ENCODE measurements at places on chromosomes 6 and 20.

DNA sequence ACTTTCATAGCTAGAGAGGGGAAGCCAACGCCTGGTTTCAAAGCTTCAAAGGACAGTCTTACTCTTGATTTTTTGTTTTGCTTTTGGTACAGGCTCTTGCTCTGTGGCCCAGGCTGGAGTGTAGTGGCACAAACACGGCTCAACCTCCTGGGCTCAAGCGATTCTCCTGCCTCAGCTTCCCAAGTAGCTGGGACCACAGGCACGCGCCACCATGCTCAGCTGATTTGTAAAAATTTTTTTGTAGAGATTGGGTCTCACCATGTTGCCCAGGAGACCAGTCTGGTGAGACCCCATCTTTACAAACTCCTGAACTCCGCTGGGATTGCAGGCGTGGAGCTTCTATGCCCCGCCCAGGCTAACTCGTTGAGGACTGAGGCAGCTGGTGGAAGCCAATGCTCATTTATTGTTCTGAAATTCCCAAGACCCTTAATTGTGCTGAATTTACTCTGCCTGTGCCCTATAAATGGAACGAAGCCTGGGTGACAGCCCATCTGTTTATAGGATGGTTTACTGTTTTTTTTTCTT is 18.0 kb downstream of the SRSF3 start:
- H3K4me1 ChIP-seq: peaks cover 10% of the 10 kb centered on the region
- H3K4me3 ChIP-seq: no peak overlapping the region
- no peak overlapping the region for H3K27ac ChIP-seq
- no peak for DNase-seq

GRCh38 chr20:41177636-41178035 is 40.3 kb downstream of the PLCG1 start:
- H3K27me3 ChIP-seq: no peaks in the 10 kb centered on the region
- H3K4me1 ChIP-seq: peaks cover 13% of the 10 kb centered on the region
- no peak overlapping the region for H3K27ac ChIP-seq
- no peak for DNase-seq

DNA sequence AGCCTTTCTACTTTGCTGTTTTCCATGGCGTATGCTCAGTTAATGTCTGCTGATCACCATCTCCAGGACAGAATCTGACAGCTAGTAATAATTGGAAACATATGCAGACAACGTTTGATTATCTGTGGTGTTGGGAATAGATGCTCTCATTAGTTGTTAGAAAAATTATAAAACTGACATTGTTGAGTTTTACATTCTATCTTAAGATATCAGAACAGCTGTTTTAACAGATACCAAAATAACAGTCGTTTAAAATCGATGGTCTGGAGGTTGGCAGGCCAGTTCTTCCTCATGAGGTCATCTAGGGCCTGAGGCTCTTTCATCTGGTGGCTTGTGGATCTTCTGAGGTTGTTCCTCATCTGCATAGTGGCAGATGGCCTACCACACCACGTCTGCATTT is 137.6 kb downstream of the AIG1 start:
- no peaks in the 10 kb centered on the region for H3K4me1 ChIP-seq
- H3K27ac ChIP-seq: no peak overlapping the region
- H3K4me3 ChIP-seq: no peak overlapping the region
- DNase-seq: no peak
- H3K27me3 ChIP-seq: no peaks in the 10 kb centered on the region
- no peaks in the 10 kb centered on the region for H3K36me3 ChIP-seq

DNA sequence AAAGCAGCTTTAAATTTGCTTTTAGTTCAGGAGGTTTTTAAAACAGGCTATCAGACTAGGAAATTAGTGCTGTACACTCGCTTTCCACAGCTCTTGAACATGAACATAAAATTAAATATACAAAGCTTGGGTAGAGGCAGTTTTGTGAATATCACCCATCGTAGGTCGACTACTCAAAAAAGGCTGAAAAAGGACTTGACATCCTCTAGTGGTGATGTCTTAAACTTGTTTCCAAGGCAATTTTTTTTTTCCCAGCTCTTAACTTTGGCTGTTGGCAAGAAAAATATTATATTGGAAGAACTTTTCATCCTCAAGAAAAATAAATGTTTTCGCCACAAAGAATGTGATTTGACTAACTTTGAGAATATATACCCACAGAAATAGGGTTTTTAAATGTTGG is 2.9 kb downstream of the MAP7 start:
- H3K27me3 ChIP-seq: peaks cover 67% of the 10 kb centered on the region
- H3K4me1 ChIP-seq: peaks cover 3% of the 10 kb centered on the region
- no peak overlapping the region for H3K4me3 ChIP-seq

GRCh38 chr6:100240798-100241197 is 223.9 kb downstream of the SIM1 start:
- H3K27me3 ChIP-seq: peaks cover 35% of the 10 kb centered on the region
- H3K36me3 ChIP-seq: no peaks in the 10 kb centered on the region
- H3K4me3 ChIP-seq: no peak overlapping the region
- no peak overlapping the region for H3K27ac ChIP-seq
- H3K4me1 ChIP-seq: peaks cover 2% of the 10 kb centered on the region

DNA sequence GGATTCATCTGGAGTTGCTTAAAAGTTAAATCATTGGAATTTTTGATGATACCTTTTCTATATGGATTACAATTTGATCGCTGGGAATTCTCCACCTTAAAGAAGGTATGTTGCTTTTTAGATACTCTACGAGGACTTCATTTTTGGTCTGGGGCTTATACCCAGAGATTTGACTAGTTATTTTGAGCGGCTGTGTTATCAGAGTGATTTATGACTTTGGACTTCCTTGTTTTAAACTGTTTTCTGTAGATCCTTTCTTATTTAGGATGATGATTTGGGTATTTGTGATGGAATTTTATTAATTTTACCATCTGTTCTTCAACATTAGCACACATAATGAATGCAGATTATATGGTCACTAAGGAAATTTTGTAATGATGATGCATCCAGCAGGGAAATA is 75.2 kb downstream of the SOX4 start:
- no peak for DNase-seq
- H3K4me3 ChIP-seq: no peak overlapping the region
- H3K4me1 ChIP-seq: peaks cover 18% of the 10 kb centered on the region
- H3K36me3 ChIP-seq: no peaks in the 10 kb centered on the region

DNA sequence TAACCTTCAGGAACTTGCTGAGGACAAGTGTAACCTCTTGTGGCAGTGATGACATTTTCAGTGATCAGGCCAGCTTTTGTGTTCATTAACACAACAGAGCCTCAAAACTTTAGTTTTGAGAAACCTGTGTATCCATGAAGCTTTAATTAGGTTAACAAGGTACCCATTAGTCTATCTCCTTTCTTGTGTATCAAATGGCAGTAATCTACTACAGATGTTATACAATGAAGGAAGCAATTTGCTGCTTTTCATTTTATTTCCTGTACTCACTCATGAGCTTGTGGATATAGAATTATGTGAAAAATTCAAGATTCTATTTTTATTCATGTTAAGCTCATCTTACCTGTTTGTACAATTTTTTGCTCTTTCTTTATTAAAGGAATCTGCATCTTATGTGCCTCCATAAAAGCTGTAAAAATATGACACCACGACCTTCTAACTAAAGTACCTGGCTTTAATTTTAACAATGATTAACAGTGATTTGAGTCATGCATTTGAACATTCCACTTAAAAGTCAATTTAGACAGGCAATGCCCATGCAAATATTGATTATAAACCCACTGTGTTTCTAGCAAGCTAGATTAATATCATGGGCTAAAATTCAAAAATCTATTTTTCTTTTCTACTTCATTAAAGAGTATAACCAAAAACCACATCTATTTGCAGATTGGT is 897.3 kb downstream of the KIF16B start:
- no peak overlapping the region for H3K27ac ChIP-seq
- H3K4me3 ChIP-seq: no peak overlapping the region
- no peaks in the 10 kb centered on the region for H3K27me3 ChIP-seq
- no peaks in the 10 kb centered on the region for H3K36me3 ChIP-seq
- no peak for DNase-seq
